GM06990 (cell line): ENCODE measurements at places on chromosomes 1 and 21.

- no peak for DNase-seq
Measured at GRCh38 chr1:159474926-159475325, 35.4 kb downstream of the OR10J1 start.

GRCh38 chr1:203622486-203622885, 4.1 kb upstream of the ATP2B4 start:
- DNase-seq = no peak

- no peak for DNase-seq
Measured at GRCh38 chr21:27062443-27062842, 95.6 kb upstream of the ADAMTS5 start.

DNA sequence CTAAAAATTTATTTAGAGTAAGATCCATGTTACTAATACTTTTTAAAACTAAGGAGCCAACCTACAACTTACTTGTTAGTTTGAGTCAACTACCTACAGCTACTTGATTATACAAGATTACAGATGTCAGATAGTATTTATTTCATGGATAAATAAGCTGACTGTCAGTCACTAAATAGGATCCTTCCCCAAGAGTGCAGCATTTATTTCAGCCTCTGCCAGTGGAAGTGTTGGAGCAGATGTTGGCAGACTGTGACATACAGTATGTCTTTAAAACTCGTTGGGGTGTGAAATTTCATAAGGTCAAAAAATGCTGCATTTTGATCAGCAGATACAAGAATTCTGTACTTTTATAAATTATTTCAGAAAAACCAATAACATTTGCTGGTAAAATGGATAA, 156.2 kb downstream of the AKT3 start:
- DNase-seq = no peak

GRCh38 chr1:218080863-218081262, 204.2 kb upstream of the RRP15 start:
- DNase-seq = no peak

DNA sequence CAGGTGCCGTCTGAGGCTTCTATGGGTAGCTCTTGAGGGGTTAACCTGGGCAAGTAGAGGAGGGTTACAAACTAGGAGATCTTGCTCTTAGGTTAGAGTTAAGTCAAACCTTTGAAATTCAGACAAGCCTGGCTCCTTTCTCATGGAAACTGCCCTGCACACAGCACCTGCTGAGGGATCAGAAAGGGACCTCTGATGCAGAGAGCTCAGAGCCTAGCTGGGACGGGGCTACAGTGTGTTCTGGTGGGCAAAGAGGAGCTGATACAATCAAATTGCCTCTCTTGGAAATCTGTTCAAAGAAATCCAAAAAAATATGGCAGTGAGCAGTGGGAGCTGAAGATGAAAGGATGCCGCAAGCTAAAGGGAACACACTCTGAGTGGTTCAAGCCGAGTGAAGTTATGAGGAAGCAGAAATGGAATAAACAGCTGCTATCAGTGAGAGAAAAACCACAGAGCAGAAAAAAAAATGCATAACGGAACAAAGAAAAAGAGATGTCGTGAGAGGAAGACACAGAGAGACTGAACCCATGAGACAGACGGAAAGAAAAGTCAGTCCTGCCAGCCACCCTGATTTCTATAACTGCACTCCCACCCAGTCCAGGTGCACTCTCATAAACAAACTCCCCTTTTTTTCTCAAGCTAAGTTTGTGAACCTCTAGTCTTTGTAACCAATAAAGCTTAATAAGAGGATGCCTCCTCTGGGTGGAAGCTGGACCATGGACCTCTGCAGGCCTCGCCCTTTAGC, 26.6 kb downstream of the PAFAH2 start:
- DNase-seq = no peak

DNA sequence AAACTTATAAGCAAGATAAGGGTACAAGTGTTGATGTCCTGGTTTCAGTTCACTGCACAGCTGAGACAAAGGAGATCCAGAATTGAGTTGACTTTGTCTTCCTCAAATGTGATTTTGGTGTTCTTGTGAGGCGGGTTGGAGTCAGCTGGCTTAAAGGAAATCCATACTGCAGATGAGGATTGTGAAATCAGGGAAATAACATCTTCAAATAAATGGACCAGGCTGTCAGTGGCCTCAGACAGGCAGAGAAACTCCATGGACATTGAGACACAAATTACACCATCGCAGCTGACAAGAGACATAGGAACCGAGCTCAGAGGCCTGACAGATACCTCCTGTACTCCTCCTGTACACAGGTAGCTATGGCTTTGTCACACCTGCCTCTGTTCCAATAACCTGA, 27.0 kb upstream of the REG4 start:
- DNase-seq = no peak

GRCh38 chr21:31087639-31088473, 49.6 kb upstream of the KRTAP19-8 start:
- DNase-seq = no peak

DNA sequence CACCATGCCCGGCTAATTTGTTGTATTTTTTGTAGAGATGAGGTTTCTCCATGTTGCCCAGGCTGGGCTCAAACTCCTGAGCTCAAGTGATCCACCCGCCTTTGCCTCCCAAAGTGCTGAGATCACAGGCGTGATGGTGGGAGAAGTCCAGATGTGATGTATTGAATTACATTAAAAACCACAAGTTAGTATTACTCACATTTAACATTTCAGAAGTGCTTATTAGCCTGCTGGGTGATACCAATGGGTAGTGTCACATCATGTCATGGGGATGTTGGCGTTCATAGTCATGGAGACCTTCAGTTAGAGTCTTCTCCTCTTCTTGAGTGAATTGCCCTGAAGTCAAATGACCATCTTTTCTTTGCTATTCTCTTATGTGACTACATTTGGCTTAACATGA, 63.6 kb upstream of the VAMP3 start:
- no peak for DNase-seq

- no peak for DNase-seq
Measured at GRCh38 chr1:23694371-23694770, 2.8 kb downstream of the RPL11 start.

GRCh38 chr21:46347203-46347550, 23.2 kb downstream of the PCNT start:
- no peak for DNase-seq

DNA sequence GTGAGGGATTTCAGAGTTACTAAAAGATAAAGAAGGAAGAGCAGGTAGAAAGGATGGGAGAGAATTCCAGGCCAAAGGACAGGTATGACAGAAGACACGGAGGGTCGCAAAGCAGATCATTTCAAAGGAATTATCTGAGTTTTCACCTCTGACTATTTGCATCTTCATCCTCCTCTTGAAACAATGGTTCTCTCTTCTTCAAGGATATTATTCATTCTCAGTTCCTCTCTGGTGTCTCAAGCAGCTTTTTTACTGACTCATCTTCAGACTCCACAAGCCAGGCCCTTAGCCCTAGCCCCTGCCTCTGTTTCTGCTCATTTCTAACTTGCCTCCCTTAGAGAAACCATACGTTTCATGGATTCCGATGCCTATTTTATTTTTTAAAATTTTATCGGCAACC, 15.0 kb downstream of the DDX59 start:
- DNase-seq = peak; percentile 50

DNA sequence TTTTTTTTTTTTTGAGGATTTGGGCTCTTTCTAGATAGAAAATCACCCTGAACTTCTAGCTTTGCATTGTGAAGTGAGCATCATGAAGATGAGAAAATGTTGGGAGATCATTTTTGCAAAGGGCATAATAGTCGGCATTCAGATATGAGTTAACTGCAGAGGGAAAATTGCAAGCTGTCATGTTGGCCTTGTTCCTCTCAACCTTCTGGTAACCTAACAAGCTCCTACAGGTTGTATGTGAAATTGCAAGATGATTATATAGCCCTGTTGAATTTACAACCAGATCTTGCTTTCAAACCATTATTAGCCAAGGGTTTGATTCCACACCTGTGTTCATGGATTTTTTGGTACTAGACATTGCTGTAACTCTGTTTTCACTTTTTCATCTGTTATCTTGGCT, 2.2 kb downstream of the ELOA start:
- no peak for DNase-seq

DNA sequence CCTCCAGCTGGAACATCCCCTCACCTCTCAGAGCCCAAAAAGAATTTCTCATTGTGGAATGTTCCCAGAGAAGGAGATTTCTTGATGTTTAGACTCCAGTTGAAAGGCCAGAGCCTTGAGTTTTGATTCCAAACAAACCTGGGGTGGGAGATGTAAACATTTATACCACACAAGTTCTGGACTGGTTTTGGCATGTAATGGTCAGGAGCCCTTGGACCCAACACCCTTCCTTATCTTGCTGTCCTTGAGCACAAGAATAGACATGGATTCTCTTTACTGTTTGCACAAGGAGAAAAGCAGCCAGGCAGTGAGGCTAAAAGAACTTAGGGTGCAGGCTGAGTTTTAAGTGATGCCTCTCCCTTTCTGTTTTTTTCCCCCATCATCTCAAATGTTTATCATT, 4.5 kb downstream of the RHBG start:
- DNase-seq = no peak

GRCh38 chr1:42335809-42336518, 929 bp upstream of the FOXJ3 start:
- no peak for DNase-seq

DNA sequence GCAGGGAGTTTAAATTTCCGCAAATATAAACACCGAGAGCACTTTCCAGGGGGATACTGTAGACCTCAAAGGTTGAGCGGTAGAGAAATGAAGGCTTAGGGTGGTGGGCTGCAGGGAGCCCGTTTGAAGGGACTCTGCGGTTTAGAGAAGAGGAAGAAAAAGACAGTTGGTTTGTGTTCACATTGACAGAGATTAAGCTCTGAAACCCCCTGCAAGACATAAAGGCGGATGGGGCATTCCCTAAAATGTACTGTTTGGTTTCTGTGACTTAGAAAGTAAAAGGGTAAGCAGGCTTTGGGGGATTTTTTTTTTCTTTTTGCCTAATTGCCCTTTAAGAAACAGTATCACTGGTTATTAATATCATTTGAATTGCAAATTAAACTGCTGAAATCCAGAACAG, 1.3 kb downstream of the KAZN start:
- DNase-seq = peak; percentile 40

DNA sequence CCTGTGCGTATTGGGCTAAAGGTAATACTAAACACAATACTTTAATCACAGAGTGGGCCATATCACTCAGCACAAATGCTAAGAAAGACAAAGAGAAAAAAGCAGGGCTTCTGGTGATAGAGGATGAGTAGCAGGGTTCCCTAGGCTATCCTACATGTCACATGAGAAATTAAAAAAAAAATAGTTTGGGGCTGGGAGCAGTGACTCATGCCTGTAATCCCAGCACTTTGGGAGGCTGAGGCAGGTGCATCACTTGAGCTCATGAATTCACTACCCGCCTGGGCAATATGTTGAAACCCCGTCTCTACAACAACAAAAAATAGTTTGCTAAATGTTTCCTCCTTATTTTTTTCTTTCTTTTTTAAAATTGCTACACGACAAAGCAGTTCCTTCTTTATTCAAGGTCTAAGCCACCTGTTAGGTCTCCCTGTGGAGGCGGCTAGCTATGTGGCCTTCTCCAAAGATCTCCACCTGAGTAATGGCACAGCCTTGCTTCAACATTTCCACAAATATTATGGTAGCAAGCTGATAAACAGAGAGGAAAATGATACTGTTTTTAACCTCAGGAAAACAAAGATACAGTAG, 1.5 kb downstream of the ENSA start:
- DNase-seq = no peak

DNA sequence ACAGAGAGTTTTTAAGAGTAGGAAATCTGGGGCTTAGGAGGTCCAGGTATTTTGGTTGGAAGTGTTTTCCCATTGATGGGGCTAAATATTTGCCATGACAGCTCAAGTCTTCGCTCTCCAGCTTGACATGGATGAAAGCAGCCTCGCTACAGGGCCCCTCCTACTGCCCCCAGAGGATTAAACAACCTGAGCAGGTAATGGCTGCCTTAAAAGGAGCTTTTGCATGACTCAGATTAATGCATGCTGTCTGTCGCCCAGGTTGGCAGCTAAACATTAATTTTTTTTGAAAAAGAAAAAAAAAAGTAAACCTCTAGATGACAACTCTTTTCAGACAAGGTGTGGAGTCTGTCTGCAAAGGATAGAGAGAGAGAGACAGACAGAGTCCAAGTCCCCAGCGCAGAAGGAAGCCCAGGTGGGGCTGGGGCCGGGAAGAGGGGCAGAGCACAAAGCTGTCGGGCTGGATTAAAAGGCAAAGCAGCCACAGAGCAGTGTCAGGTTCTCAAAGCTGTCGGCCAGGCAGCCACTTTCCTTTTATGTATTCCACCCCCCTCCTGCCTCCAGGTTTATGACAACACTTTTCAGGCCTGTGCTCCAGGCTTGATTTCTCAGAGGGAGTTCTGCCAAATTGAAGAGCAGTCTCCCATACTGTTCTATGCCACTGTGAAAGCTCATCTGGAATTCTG, 127.9 kb downstream of the CLIC6 start:
- no peak for DNase-seq

- no peak for DNase-seq
Measured at GRCh38 chr21:31552826-31553225, 106.7 kb upstream of the SOD1 start.

GRCh38 chr1:66521721-66522365, 12.1 kb upstream of the SGIP1 start:
- no peak for DNase-seq

GRCh38 chr1:230992100-230992774, 13.3 kb downstream of the ARV1 start:
- DNase-seq = no peak

GRCh38 chr21:44846485-44847260, 26.8 kb downstream of the PTTG1IP start:
- no peak for DNase-seq

GRCh38 chr1:234486858-234487840, 8.2 kb upstream of the TARBP1 start:
- DNase-seq = no peak

DNA sequence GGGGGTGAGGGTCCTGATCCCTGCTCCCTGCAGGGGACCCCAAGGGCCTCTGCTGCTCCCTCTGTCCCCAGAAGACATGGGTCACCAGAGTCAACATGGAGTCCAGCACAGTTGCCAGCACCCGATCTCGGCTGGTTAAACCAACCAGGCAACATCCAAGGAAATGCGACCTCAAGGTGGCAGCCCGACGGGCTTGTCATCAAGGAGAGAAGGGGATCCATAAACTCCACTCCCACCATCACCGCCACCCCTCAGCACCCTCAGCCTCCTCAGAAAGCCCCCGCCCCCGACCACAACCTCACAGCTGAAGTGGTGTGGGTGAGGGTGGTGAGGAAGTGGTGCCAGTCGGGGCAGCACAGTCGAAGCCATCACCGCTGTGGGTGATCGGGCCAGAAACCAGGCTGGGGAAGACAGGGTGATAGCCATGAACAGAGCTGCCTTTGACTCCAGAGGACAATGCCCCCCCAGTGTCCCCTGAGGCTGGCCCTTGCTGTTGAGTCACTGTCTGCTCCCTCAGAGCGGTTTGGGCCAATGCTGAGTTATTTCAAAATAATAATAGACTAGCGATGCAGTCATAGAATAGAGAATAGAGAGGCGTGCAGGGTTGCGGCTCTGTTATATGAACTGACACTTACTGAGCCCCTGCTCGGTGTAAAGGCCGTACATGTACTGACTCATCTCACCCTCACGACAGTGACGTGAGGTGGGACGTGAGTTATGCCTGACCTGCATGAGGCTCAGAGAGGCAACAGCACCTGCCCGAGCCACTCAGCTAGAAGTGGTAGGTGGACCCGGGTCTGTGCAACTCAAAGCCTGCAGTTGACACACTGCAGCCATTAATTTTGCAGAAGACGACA, 88.7 kb upstream of the IFFO2 start:
- no peak for DNase-seq

GRCh38 chr1:54403405-54403804, 2.8 kb downstream of the SSBP3 start:
- no peak for DNase-seq
